ENCODE measurements at places on chromosomes 2 and 18. TPM values are rescaled to one million over a fixed set of nuclear protein-coding genes. Genes with fewer than 3 reads are reported as not detected.

GRCh38 chr2:174634130-174635014 is 36.8 kb upstream of the WIPF1 start:
- DNase-seq, result peak; percentile 22
- H3K4me1 ChIP-seq, result peaks cover 50% of the 10 kb centered on the region
- H3K27ac ChIP-seq, result peak overlapping the region; percentile 99
- H3K27me3 ChIP-seq, result no peaks in the 10 kb centered on the region
- peak overlapping the region; percentile 98 for H3K4me3 ChIP-seq

DNA sequence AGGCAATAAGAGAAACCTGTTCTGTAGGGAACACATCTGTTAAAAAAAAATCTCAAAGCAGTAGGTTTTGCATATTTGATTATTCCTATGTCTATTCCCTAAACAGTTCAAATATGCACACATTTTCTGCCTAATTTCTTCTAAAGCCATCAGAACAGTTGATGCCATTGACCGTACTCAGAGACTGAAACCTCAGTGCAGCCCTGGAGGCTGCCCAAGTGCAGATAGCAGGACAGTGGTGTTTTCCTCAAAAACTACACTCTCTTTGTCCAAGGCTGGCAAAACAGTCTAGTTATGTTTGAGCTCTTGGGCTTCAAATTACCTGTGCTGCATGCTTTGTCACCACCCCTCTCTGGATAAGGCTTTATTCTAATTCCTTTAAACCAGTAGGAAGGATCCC is 23.3 kb upstream of the NFE2L2 start:
- no peak overlapping the region for H3K27ac ChIP-seq
- no peak overlapping the region for H3K4me3 ChIP-seq
- H3K4me1 ChIP-seq, result peaks cover 8% of the 10 kb centered on the region
- no peak for DNase-seq
- peaks cover 2% of the 10 kb centered on the region for H3K36me3 ChIP-seq
- no peaks in the 10 kb centered on the region for H3K27me3 ChIP-seq

- peaks cover 2% of the 10 kb centered on the region for H3K36me3 ChIP-seq
- no peak overlapping the region for H3K27ac ChIP-seq
- peaks cover 49% of the 10 kb centered on the region for H3K27me3 ChIP-seq
Measured at GRCh38 chr2:234705108-234705507, 208.2 kb upstream of the ARL4C start.

DNA sequence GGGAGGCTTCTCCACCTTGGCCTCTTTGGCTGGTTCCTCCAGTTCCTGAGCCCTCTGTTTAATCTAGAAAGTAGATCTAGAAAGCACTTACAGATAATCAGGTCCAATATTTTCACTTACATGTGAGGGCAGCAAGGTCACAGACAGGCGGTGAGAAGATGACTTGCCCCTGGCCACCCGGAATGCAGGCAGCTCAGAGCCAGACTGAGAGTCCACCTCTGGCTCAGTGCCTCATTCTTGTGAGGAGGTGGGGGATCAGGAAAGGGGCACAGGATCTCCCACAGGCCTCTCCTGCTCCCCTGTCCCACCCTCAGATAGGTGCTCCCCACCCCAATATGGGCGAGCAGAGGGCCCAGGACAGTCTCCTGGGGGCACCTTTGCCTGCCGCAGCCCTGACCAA is 5.8 kb downstream of the WNT6 start:
- H3K4me3 ChIP-seq, result no peak overlapping the region
- H3K36me3 ChIP-seq, result peaks cover 11% of the 10 kb centered on the region
- no peak for DNase-seq
- peaks cover 10% of the 10 kb centered on the region for H3K4me1 ChIP-seq

The CDH20 gene
- total RNA-seq, result 0.35 TPM

Data from T-helper 17 cell (primary cell).